ENCODE measurements at places on chromosomes 13 and 19.

DNA sequence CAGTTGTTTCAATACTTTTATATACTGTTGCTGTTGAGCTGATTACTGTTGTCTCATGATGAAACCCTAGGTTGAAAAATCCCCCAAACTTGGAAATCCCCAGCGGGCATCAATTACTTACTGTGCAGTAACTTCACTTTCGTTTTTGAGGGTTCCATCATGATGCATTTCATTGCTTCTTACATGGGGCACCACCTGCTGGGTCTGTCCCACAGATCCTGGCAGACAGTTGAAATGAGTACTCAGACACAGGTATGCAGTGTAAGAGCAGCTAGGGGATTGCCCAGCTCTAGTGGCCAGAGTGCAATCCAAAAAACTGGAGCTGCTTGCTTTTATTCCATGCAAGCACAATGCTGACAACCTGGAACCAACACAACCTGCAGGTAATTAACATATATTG, 132.5 kb upstream of the ZNF91 start:
- no peak for DNase-seq

- DNase-seq, result no peak
These were observed 2.8 kb downstream of the ARID3A start for GRCh38 chr19:928471-929202.

DNA sequence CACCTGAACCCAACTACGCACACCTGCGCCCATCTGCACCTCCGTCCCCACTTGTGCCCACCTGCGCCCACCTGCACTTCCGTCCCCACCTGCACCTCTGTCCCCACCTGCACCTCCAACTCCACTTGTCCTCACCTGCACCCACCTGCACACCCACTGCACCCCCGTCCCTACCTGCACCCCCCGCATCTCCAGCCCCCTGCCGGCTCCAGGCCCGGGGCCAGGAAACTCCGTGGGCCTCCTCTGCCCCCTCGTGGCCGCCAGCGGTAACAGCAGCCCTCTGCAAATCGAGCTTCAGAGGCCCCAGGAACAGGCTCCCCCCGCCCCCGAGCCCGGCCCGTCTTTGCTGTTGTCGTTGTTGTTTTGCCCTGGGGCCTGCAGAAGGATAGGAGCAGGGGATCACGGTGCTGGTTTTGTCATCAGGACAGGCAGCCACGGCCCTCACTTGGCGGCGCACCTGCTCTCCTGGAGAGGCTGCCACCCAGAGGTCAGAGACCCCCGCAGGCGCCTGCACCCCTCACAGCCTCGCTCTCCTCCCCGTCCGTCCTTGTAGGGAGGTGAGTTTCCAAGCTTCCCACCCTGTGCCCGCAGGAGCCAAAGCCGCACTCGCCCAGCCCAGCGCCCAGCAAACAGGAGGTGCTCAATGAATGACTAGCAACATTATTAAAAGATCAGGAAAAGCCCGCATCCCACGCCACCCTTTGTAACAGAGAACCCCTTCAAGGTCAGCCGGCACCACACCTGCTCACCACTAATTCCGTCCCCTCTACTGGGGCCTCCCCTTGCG, 65.4 kb downstream of the GNG7 start:
- peak; percentile 83 for DNase-seq

GRCh38 chr13:74850893-74851292, 631.1 kb downstream of the TBC1D4 start:
- no peak for DNase-seq

- no peak for DNase-seq
These were observed 15.8 kb upstream of the SPRYD7 start for GRCh38 chr13:49951754-49952535.

DNA sequence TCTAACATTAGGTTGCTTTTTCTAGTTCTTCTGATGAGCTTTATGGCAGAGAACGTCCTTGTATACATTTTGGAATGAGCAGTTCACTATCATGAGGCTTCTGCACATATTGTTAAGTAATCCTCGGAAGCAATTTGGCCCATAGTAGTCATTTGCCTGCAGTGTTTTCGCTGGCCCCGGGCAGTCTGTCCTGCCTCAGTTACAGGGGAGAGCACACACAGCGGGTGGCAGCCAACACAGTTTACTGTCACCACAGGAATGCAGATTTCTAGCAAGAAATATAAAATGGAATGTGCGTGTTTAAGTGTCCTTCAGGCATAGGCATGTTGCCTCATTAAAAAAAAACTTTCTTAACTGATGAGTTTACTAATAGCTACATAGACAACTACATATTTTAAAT, 71.5 kb upstream of the GJB6 start:
- DNase-seq, result no peak

All from CD4-positive, alpha-beta T cell treated with Interleukin-17A for 4 hours (primary cell).